Thyroid gland (tissue), 4 donors: ENCODE measurements at places on chromosomes 5 and 9. TPM values are rescaled to one million over a fixed set of nuclear protein-coding genes. Genes with fewer than 3 reads are reported as not detected.

- H3K4me3 ChIP-seq, result no peak overlapping the region
- H3K27ac ChIP-seq, result no peak overlapping the region
- H3K36me3 ChIP-seq, result no peaks in the 10 kb centered on the region
- no peak for DNase-seq
- H3K27me3 ChIP-seq, result no peaks in the 10 kb centered on the region
- no peaks in the 10 kb centered on the region for H3K4me1 ChIP-seq
Measured at GRCh38 chr5:133469846-133470245, 142.5 kb downstream of the FSTL4 start.

DNA sequence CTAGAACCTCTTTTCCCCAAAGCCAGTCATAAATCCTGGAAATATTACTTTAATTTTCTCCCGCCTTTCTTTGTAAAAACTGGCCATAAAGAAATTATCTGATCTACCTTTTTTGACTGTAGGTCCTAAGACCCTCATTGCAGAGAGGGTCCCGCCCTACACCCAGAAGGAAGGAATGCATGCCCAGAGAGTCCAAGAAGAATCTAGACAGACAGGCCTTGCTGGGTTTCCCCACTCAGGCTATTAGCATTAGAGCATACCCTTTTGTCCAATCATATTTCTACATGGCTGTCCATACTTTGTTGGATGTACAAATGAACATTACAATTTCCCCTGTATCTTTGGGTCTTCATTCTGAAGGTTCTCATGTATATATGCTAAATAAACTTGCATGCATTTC is 1.9 kb upstream of the ATG10 start:
- H3K27ac ChIP-seq, result no peak overlapping the region
- H3K4me3 ChIP-seq, result no peak overlapping the region
- DNase-seq, result no peak

DNA sequence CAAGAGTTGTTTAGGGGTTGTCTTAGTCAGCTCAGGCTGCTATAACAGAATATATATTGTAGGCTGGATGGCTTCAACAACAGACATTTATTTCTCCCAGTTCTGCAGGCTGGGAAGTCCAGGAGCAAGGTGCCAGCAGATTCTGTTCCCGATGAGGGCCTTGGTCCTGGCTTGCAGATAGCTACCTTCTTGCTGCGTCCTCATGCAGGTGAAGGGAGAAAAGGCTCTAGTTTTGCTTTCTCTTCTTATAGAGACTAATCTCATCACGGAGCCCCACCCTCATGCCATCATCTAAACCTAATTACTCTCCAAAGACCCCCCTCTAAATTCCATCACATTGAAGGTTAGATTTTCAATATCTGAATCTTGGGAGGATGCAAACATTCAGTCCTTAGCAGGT is 246.0 kb upstream of the ANKRD55 start:
- H3K36me3 ChIP-seq, result no peaks in the 10 kb centered on the region
- DNase-seq, result no peak
- H3K27ac ChIP-seq, result peak overlapping the region; percentile 99
- H3K4me3 ChIP-seq, result no peak overlapping the region
- H3K27me3 ChIP-seq, result no peaks in the 10 kb centered on the region

GRCh38 chr5:31981361-31981945 is 192.7 kb downstream of the GOLPH3 start:
- no peak for DNase-seq
- H3K27ac ChIP-seq, result no peak overlapping the region
- no peaks in the 10 kb centered on the region for H3K27me3 ChIP-seq
- H3K4me3 ChIP-seq, result no peak overlapping the region
- no peaks in the 10 kb centered on the region for H3K36me3 ChIP-seq
- H3K4me1 ChIP-seq, result no peaks in the 10 kb centered on the region

DNA sequence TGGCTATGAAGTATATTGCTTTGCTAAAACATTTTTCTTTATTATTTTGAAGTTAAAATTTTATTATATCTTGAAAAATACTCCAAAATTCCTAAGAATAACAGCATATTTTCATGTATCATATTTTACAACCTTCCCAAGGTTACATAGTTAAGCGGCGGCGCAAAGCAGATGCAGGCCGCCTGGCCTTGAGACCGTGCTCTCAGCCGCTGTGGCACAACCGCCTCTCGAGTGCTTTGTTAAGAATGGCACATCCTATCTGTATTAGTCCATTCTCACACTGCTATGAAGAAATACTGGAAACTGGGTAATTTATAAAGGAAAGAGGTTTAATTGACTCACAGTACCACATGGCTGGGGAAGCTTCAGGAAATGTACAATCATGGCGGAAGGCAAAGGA is 228.8 kb downstream of the ARRDC3 start:
- H3K27ac ChIP-seq, result no peak overlapping the region
- peaks cover 28% of the 10 kb centered on the region for H3K4me1 ChIP-seq
- DNase-seq, result no peak
- H3K4me3 ChIP-seq, result no peak overlapping the region

DNA sequence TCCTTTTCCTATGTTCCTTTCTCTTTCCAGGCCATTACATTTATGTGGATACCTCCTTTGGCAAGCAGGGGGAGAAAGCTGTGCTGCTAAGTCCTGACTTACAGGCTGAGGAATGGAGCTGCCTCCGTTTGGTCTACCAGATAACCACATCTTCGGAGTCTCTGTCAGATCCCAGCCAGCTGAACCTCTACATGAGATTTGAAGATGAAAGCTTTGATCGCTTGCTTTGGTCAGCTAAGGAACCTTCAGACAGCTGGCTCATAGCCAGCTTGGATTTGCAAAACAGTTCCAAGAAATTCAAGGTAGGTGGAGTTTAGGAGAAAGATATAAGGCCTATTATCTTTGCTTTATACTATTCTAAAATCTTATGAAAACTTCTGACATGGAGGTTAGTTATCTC is 64.5 kb downstream of the MAMDC2 start:
- no peak overlapping the region for H3K4me3 ChIP-seq
- no peaks in the 10 kb centered on the region for H3K27me3 ChIP-seq
- no peaks in the 10 kb centered on the region for H3K4me1 ChIP-seq

- peaks cover 43% of the 10 kb centered on the region for H3K4me1 ChIP-seq
- DNase-seq, result peak; percentile 50
Measured at GRCh38 chr9:35757226-35757891, 3.3 kb upstream of the MSMP start.

DNA sequence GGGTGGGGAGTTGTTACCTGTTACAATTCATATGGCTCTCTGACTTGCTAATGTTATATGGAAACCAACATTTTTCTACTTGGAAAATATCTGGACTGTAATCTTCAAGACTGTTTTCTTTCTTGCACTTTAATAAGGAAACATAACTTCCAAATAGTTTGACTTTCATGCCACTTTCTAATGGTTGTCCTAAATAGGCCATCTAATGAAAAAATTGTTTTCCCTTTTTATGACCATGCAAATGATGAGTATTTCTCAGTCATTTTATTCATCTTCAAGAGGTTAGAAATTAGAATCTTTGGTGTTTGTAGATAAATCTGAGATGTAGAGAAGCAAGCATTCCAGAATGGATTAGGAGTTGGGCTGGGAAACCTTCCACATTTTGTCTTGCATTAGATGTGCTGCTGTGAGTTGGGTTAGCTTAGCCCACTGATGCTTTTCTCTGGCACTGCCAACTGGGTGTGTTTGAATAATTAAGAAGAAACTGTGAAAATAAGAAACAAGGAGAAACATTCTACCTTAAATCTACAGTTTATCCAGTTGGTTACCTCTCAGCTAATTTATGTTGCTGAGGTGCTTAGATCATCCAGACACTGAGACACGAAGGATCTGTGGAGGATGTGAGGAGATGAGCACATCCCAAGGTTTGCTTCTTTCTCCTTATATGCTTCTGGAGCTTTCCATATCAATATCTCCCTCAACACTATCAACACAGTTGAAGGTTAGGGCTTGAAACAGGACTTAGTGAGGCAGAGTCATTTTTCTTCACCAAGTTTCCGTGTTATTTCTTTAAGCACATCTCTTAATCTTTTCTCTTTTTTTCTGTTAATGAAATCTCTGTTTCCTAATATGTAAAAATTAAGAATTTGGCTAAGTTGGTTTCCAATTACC is 2.7 kb downstream of the RASGRF2 start:
- H3K4me3 ChIP-seq, result no peak overlapping the region
- peaks cover 28% of the 10 kb centered on the region for H3K4me1 ChIP-seq
- H3K27ac ChIP-seq, result peak overlapping the region; percentile 29

DNA sequence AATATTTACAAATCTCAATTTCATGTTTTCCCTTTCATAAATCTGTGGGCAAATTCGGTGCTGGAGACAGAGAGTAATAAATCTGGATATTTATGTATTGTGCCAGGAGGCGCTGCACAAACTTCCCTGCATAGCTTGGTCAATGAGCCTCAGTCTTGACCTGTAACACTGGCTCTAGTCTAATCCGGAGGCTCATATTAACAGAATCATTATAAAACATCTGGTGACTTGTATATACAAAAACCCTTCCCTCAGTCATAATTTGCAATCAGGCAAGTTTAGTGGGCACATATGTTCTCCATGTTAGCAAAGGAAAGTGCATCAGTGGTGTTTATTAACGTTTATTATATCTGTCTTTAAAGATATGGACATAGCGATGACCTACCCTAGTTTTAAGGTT is 104.0 kb upstream of the BNC2 start:
- no peaks in the 10 kb centered on the region for H3K4me1 ChIP-seq
- no peak overlapping the region for H3K4me3 ChIP-seq
- no peaks in the 10 kb centered on the region for H3K27me3 ChIP-seq
- no peak overlapping the region for H3K27ac ChIP-seq
- no peak for DNase-seq

DNA sequence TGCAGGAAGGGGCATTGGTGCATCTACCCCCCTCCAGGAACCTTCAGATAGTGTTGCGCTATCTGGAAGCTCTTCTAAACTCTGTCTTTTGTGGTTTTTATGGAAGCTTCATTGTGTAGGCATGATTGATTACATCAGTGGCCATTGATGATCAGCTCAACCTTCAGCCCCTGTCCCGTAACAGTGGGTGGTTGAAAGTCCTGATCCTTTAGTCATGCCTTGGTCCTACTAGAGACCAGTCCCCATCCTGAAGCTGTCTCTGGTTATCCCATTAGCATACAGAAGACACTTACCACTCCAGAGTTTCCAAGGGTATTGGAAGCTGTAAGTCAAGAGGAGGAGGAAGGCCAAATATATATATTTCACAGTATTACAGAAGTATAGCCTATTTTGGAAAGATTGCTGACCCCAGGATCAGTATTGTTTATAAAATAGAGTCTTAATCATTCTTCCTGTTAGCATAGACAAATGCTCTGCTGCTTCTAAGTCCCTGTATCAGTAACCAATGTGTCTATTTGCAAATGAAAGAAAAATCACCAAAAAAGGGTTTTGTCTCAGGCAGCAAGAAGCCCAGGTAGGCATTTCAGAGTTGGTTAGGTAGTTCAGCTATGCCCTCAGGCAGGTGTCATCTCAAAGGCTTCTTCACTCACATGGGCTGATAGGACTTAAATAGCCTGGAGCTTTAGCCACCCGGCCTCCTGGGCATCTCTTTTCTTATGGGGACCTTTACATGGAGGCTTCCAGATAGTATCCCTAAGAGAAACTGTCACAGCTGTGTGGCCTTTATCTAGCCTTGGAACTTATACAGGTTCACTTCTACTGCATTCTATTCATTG is 41.6 kb downstream of the SPIN1 start:
- no peaks in the 10 kb centered on the region for H3K36me3 ChIP-seq
- H3K4me1 ChIP-seq, result peaks cover 4% of the 10 kb centered on the region
- DNase-seq, result no peak

DNA sequence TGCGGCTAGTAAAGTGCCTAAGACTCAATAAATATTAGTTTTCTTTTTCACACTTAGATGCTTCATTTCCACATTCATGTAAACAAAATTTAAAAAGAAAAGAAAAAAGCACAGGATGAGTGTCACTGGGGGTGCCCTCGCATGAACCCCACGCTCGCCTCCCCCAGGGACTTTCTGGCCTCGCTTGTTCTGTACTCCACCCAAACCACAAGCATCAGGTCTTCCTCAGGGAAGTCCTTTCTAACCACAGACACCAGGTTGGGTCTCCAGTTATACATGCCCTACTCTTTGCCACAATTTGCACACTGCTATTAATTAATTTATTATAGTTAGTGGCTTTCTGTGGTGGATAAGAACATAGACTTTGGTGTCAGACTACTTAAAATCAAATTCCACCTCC is 92.4 kb downstream of the RORB start:
- H3K27me3 ChIP-seq, result no peaks in the 10 kb centered on the region
- DNase-seq, result no peak
- no peak overlapping the region for H3K27ac ChIP-seq
- H3K4me3 ChIP-seq, result no peak overlapping the region

GRCh38 chr9:18692268-18692667 is 218.3 kb downstream of the ADAMTSL1 start:
- DNase-seq, result no peak
- H3K27me3 ChIP-seq, result no peaks in the 10 kb centered on the region
- no peak overlapping the region for H3K4me3 ChIP-seq
- H3K36me3 ChIP-seq, result no peaks in the 10 kb centered on the region

GRCh38 chr5:52283221-52283620 is 504.5 kb upstream of the ITGA1 start:
- H3K27ac ChIP-seq, result no peak overlapping the region
- no peak overlapping the region for H3K4me3 ChIP-seq
- H3K4me1 ChIP-seq, result no peaks in the 10 kb centered on the region
- H3K36me3 ChIP-seq, result no peaks in the 10 kb centered on the region

GRCh38 chr9:32292611-32293010 is 91.8 kb upstream of the ACO1 start:
- DNase-seq, result no peak
- H3K4me3 ChIP-seq, result no peak overlapping the region
- no peaks in the 10 kb centered on the region for H3K27me3 ChIP-seq
- no peaks in the 10 kb centered on the region for H3K36me3 ChIP-seq
- H3K4me1 ChIP-seq, result no peaks in the 10 kb centered on the region

- peaks cover 11% of the 10 kb centered on the region for H3K4me1 ChIP-seq
- DNase-seq, result no peak
- H3K27ac ChIP-seq, result no peak overlapping the region
- H3K4me3 ChIP-seq, result no peak overlapping the region
- H3K27me3 ChIP-seq, result no peaks in the 10 kb centered on the region
Measured at GRCh38 chr5:158875272-158875679, 224.4 kb downstream of the EBF1 start.

DNA sequence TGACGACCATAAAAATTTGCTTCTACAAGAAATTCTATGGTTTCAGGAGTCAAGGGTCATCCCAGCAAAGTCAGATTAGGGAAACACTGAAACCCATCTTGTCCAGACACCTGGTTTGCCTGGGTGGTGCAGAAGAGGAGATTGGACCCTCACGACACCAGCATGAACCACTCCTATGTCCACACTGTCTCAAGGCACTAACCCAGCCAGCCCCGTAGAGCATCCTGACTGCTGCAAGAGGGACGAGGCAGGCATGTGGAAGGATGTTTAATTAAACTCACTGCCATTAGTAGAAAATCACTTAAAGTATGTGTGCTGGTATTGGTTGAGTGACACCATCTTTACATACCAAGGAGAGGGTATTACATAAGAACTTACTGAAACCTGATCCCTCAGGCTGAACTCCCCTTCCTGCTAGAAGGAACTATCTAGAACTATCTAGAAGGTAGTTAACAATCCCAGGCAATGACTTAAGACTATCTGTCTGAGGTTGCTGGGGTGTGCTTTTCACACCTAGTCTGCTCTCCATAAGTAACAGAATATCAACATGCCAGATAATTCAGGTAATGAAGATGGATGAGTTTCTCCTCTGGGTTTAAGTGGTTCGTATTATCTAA is 93.6 kb downstream of the SEMA6A start:
- no peaks in the 10 kb centered on the region for H3K27me3 ChIP-seq
- no peak overlapping the region for H3K4me3 ChIP-seq
- H3K36me3 ChIP-seq, result peaks cover 9% of the 10 kb centered on the region
- H3K27ac ChIP-seq, result no peak overlapping the region

GRCh38 chr9:86670536-86670935 is 276.8 kb downstream of the GAS1 start:
- no peaks in the 10 kb centered on the region for H3K27me3 ChIP-seq
- H3K4me3 ChIP-seq, result no peak overlapping the region
- no peaks in the 10 kb centered on the region for H3K36me3 ChIP-seq
- DNase-seq, result no peak

CREB3 gene
- total RNA-seq, result 50.7 TPM

RNF183 gene
- total RNA-seq, result not detected

ZNF366 gene
- 14.7 TPM for total RNA-seq

OLFML2A gene
- total RNA-seq, result 40.7 TPM

FOXD4L4 gene
- total RNA-seq, result 0.33 TPM
